Urothelium cell line (cell line): ENCODE measurements at places on chromosomes 6 and 20.

DNA sequence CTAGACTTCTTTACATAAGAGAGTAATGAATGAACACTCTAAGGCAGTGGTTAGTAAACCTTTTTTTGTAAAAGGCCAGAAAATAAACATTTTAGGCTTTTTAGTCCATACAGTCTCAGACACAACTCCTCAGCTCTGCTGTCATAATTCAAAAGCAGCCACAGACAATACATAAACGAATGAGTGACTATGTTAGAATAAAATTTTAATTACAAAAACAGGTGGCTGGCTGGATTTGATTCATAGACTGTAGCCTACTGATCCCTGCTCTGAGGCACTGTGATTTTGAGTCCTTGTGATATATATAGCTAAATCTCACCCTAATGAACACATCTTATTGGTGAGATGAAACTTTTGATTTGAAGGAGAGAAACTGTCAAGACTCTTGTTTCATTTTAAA, 155.1 kb downstream of the AIG1 start:
- no peak for DNase-seq

GRCh38 chr6:116369964-116370759, 585 bp upstream of the DSE start:
- DNase-seq: no peak

- DNase-seq: peak; percentile 92
These were observed 48.9 kb downstream of the ANKRD60 start for GRCh38 chr20:58179432-58180099.

DNA sequence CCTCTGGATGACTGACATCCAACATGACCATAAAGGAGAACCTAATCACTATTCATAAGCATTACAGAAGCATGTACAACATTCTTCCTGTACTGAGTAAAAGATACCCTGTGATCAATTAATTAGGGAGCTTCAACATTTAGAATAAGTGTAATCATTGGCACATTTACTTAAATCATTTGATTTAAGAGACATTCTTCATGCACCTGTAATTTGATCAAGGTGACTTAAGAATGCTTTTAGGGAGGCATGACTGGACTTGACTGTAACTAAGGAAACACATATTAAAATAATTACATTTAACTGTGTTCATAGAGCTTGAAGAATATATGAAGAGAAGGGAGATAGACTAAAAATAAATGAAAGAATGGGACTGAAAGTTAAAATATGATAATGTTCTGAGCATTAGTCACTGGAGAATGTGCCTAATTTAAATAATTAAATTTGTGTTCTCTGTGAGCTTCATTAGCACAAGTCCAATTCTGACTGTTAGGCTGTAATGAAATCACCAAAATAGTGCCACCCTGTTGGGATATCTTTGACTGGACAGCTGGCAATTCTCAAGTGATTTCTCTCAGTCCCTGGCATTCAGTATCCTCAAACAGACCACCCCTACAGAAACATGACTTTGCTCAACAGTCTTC, 295.5 kb upstream of the ADGRB3 start:
- DNase-seq: no peak

DNA sequence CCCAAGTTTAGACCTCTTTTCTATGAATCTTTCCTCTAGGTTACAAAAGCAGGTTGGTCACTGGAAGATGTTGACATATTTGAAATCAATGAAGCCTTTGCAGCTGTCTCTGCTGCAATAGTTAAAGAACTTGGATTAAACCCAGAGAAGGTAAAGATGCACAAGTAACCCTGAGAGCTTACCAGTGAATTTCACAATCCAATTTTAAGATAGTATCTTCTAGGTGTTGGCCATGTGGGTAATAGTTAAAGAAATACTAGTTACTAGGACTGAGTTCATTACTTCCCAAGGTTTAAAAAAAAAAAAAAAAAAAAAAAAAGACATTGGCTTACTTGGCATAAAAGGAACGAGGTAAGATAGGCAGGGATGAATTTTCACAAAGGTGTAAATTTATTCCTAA, 11.3 kb downstream of the TCP1 start:
- no peak for DNase-seq

DNA sequence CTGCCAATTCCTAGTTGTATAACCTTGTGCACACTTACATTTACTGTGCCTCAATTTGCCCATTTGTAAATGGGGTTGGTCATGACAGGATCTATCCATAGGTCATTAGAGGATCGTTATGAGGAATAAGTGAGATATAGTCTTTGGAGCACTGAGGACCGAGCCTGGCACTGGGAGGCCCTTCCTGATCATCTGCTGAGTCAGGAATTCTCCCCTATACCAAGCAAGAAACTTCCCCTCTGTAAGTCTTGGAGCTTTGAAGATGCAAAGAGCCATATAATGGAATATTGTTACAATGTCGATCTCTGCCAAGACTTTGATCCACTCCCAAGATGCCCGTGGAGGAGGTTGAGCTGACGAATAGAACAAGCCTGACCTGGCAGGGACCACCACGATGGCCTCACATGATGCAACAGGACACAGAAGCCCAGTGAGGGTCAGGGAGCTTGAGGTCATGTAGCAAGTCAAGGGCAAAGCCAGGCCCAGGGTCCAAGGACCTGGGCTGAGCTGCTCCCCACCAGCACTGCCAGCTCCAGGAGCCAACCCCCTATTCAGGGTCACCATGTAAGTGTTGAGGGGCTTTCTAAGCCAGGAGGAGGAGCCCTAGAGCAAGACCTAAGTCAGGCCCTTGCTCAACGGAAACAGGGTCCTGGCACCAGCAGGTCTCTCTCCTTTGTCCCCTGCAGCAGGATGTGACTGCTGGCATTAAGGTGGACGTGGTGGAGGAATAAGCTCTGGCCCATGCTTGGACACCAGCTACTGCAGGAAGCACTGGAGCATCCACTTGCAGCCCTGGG, 16.7 kb downstream of the PDRG1 start:
- no peak for DNase-seq

DNA sequence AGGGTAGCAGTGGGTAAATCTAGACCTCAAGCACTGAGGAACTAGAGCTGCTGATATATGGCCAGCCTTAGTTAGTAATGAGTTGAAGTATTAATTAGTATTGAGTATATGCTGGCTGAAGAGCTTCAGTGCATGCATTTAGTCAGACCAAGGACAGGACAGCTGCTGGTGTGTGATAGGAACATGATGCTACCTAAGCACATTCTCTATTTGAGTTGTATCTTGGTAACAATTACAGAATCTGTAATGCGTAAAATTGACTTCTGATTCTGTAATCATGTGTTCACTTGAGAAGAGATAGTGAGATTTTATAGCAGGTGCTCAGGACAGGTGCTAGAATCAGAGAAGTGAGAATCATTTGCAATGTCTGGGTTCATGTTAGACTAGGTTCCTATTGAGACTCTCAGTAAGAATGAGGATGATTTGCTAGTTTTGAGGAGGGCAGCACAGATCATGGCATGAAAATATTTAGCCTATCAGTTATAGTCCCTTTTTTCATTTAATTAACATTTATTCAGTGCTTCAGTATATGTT, 369.4 kb upstream of the HS3ST5 start:
- DNase-seq: no peak

DNA sequence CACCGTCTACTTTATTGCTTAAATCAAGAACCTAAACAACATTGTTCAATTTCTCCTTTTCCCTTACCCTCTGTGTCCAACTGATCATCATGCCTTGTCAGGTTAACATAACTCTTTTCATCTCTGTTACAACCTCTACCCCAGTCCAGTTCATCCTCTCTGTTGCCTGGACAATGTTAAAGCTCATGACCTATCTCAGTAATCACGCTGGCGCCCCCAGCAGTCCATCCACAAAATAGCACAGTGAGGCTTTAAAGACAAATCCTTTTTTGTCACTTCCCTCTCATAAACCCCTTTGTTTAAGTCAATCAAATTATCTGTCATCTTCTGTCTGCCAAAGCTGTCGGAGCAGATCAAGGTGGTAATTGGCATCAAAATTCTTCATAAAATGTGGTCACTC, 140.1 kb downstream of the QKI start:
- peak; percentile 16 for DNase-seq

GRCh38 chr6:15366003-15366535, 120.2 kb downstream of the JARID2 start:
- DNase-seq: no peak

GRCh38 chr6:159959165-159959975, 9.5 kb upstream of the IGF2R start:
- no peak for DNase-seq

GRCh38 chr20:25077610-25078169, 4.3 kb downstream of the VSX1 start:
- no peak for DNase-seq

DNA sequence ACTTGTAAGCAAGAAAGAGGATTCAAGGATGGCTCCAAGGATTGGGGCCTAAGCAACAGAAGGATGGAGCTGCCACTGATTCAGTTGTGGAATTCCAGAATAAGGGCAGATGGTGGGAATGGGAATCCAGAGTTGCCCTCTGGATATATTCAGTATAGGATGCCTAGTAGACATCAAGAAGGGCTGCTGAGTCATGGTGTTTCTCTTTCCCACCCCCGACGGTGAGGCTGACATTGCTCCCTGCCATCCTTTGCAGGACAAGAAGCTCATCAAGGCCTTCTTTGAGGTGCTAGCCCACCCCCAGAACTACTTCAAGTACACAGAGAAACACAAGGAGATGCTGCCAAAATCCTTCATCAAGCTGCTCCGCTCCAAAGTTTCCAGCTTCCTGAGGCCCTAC, 11.2 kb upstream of the ZNF76 start:
- no peak for DNase-seq

DNA sequence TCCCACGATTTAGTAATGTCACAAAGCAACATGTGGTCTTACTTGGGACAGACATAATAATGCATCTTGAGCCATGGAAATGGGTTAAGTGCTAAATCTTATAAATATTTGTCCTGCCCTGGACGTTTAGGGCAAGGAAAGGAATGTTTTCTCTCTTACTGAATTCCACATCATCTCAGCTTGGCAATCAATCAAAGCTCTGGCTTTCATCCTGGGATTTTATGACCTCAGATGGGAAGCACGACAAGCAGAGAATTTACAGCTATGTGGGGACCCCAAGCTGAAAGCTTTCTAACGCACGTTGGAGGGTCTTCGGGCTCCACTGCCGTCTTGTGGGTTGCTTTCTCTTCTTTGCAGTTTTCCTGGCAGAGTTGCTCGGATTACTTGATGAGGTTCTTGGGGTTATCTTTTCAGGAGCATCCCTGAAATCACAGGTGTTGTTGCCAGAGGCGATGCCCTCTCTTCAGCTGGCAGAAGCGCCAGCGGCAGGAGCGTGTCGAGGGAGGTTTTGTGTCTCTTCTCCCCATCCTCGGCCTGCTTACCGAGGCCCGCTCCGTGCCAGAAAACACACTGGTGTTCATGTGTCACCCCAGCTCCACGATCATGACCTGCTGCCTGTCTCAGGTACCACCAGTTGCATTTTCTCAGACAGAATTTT, 73.4 kb upstream of the FRMD1 start:
- no peak for DNase-seq

GRCh38 chr6:11805259-11806053, 26.9 kb upstream of the ADTRP start:
- no peak for DNase-seq

DNA sequence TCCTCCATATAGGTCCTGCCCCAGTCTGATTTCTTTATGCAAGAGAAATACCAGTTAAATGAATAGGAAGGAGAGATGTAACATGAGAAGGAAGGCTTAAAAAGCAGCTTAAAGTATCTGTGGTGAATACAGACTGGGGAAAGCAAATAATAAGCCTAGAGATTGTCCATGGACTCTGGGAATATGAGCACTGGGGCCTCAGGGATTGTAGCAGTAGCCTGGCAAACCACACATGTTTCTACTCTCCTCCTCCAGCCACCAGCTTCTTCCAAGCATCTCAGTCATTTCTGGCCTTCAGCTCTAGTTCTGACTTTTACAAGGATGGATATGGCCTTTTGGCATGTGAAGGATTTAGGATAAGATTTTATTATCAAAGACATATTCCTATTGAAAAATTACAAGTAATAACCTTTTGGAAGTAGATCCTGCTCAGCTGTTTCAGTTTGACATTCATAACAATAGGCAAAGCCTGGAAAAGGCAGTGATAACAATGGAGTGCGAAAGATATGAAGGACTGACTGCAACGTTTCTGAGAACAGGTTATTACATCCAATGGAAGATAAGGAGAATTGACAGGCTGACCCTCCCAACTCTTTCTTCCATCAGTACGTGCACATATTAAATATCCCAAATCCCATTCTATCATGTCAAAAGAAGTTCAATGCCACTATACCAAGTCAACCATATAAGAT, 41.6 kb downstream of the CYP39A1 start:
- DNase-seq: no peak

GRCh38 chr6:4905826-4906225, 98.0 kb downstream of the RPP40 start:
- no peak for DNase-seq

DNA sequence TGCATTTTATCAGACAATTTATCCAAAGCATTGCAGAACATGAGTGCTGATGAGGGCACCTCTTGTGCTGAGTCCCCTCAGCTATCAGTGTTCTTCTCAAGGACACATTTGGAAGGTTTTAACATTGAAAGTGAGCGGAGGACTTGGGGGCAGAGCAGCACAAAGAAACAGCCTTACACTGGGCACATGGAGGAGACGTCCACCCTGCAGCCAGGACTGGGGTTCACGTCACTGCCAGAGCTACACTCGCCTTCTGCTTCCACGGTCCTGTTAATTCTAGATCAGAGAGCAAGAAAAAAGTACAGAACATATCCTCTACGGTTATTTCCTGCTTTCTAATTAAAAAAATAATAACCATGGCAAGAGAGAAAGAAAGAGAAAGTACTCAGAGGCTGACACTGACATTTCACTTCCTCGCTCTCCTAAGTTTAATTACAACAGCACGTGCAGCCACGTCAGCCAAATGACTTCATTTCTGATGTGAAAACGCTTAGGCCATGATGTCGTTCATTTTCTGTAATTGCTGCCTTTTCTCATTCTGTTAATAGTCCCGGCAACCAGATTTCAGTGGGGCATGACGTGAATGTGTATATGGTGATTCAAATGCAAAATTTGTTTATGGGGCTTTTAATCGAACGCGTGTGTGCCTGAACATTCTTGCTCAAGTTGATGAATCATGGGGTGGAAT, 5.1 kb downstream of the PRND start:
- no peak for DNase-seq

DNA sequence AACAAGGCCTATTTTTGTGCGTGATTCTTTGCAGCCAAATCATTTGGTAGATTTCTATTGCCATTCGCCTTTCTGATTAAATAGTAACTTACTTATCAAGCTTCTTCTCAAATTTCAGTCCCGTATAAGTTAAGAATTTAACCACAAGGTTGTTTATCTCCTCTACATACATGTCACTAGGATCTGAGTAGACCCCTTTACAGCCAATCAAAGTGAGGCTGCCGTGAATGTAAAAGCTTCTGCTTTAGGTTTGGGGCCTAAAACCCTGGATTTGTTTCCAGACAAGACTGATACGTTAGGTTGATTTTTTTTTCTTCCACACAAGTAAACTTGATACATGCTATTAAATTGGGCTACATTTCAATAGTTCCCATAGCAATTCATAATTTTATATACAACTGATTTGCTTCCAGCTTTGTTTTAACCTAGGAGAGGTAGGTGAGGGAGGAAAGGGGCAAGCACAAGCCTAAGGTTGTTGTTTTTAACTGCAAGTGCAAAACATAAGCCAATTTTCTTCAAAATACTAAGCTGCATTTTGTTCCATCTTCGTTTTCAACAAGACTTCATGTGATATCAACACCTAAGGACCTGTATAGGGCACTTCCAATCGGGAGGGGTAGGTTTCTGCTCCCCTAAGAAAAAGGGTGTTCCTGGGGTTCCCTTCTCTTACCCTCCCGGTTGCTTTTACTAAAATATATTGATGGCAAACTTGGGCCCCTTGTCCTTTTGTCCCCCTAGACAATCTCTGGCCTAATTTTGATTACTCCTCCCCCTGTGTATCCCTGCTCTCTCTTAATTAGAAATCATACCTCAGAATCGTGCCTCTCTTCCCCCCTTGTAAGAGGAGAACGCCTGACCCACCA, 1.7 kb downstream of the RANBP9 start:
- DNase-seq: no peak
